HFF-Myc (cell line): ENCODE measurements at places on chromosomes 16 and 17.

GRCh38 chr17:19408346-19408710 is 2.7 kb upstream of the RNF112 start:
- no peak for DNase-seq

DNA sequence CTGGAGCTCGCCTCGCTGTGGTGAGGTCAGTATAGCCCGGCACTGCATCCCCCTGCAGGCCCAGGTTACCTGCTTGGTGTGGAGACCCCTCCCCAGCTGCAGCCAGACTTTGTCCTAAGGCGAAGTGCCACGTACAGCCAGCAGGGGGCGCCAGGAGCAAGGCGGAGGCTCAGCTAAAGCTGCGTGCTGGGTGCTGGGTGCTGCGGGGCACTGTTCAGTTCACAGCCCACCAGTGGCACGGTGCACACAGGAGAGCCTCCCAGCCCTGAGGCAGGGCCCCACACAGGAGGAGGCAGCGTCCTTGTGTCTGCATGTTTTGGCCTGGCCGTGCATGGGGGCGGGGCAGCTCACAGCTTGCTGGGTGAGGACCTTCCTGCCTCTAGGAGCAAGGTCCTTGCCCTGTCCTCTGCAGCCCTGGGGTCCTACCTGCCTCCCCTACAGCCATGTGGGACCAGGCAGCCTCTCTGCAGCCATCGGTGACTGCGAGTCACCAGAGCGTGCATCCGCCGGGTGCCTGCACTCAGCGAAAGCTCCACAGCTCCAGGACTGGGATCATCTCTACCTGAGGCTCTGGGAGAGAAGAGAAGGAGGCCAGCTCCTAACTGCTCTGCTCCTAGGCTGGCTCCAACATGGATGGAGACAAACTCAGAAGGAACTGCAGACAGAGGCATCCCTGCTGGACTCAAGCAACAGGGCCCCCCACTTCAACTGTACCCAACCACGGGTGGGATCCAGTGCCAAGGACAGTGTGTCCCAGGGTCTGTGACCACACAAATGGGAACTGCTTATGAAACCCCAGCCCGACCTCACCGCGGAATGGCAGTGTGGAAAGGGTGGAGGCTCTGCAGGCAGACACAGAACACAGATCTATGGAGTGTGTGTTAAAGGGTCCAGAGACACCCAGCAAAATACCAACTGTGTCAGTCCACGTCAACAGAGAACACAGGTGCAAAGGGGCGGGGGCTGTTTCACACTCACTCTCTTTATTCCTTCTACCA is 19.0 kb downstream of the SLC7A5 start:
- no peak for DNase-seq

- DNase-seq, result no peak
Measured at GRCh38 chr16:8585857-8586256, 4.5 kb downstream of the TMEM114 start.

DNA sequence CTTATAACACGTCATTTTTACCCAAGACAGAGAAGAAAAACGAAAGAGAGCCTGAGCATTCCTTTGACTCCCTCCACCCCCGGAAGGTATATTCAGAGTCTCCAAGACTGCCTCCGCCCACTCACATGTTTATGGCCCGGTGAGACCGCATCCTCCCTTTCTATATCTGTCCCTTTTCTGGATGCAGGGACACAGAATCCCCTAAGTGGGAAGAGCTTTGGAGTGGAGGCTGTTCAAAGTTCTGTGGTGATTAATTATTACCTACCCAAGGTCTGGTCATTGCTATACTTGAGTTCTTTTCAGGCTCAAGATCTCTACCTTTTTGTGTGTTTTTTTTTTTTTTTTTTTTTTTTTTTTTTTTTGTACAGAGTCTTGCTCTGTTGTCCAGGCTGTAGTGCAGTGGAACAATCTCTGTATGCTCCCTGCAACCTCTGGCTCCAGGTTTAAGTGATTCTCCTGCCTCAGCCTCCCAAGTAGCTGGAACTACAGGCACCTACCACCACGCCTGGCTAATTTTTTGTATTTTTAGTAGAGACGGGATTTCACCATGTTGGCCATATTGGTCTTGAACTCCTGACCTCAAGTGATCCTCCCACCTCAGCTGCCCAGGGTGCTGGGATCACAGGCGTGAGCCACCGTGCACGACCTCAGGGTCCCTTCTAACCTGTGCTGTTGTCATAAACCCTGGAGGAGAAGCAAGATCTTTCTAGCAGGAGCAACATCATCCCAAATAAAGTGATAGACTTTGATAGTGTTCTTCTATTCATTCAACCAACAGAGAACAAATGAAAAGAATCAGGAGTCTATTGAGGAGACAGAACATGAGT is 407.1 kb downstream of the WWOX start:
- DNase-seq, result no peak

DNA sequence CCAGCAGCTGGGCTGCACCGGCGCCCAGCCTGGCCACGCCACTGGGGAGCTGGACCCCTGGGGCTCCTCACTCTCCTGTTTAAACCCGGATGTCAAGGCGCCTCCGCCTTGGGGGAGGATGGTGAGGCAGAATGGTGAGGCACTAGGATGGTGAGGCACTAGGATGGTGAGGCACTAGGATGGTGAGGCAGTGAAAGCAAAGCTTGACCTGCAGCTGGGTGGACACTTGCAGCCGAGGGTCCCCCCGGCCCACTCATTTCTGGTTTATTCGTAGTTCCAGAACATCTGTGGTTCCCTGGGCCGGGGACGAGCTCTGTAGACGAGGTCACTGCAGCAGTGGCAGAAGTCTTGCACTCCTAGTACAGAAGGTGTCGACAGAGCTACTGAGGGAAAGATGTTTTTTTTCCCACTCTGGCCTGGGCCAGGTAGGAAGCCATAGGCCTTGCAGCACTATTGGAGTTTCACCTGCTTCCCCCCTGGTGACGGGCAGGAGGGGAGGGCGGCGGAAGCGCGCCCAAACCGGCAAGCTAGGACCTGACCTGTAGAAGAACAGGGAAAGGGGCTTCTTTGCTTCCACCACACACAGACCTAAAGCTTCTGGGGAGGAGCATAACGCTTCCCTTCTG is 1.1 kb upstream of the HNF1B start:
- DNase-seq, result no peak

DNA sequence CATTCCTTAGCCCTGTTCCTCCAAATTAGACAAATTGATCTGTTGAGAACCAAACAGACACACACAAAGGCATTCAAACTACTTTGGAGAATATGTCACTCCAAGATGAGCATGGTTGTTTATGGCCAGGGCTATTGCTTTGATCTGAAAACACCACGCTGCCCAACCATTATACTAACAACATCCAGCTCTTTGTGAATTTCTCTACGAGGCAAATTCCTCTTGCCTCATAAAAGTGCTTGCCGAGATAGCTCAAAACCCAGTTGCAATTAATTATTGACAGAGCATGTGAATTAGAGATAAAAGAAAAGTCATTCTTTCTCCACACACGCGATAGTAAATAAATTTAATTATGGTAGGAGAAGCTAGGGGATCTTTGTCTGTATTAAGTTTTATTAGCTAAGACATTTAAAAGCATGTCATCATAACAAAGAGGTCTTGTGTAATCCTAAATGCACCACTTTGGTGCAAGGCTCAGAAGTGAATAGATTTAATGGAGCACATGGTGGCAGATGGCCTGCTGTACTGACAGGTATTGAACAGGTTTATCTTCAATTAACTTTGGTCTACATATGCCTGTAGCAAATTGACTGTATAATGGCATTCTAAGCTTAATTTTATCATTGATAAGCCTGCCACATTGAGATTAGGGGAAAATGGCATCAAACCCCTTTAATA is 441.8 kb downstream of the HS3ST4 start:
- DNase-seq, result no peak

DNA sequence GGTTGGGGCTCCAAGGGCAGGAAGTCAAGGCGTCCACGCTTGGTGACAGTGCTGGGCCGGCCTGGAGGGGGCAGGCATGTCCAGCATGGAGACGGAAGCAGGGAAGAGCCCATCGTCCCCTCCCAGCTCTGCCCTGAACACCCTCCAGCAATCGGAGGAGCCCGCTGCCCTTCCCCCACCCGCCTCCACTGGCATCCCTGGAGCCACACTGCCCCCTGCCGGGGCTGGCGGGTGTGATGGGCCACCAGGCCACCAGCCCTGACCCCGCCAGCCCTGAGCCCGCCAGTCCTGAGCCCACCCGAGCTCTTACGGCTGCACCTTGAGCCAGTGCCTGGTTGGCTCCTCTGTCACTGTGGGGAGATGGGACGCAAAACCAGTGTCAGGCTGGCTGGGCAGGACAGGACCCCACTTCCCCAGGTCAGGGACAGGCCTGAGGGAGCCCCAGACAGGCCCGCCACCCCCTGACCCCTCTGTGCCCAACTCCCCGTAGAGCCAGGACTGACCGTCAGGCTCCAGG is 4.1 kb upstream of the CDH15 start:
- peak; percentile 26 for DNase-seq

- DNase-seq, result no peak
Measured at GRCh38 chr17:3907483-3908216, 8.6 kb downstream of the P2RX1 start.

GRCh38 chr17:38900978-38901656 is 24.3 kb upstream of the LASP1NB start:
- peak; percentile 75 for DNase-seq

GRCh38 chr16:57028086-57028485 is 38.7 kb downstream of the NLRC5 start:
- no peak for DNase-seq

DNA sequence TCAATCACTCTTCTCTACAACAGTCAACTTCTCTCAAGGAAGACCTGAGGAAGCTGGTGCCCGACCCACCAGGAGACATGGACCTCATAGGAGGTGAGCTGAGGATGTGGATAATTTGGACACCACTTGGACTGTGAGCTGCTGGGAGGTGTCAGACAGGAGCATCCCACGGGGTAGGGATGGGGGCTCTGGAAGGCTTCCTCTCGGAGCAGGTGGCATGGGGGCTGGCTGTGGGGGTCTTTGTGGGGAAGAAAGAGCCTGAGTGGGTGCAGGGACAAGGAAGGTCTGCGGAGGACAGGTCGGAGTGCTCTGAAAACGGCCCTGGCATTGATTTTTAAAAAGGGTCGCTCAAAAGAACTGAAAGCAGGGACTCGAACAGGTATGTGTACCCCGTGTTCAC is 64.0 kb downstream of the TBC1D16 start:
- no peak for DNase-seq

GRCh38 chr16:89909777-89910716 is 8.6 kb upstream of the MC1R start:
- DNase-seq, result no peak

DNA sequence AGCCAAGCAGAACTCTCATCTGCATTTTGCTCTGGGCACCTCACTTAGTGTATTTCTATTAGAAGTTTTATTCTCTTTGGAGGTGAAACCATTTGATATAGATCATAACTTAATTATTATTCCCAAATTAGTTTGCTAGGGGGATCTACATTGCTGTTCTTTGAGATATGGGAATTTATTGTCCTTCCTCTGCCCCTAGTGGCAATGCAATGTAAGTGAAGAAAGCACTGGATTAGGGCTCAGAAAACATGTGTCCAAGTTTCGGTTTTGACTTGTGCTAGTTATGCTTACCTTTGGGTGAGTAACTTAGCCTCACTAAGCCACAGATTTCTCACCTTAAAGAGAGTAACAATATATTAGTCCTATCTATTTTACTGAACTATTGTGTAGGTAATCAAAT is 2.9 kb downstream of the KRT39 start:
- DNase-seq, result no peak

DNA sequence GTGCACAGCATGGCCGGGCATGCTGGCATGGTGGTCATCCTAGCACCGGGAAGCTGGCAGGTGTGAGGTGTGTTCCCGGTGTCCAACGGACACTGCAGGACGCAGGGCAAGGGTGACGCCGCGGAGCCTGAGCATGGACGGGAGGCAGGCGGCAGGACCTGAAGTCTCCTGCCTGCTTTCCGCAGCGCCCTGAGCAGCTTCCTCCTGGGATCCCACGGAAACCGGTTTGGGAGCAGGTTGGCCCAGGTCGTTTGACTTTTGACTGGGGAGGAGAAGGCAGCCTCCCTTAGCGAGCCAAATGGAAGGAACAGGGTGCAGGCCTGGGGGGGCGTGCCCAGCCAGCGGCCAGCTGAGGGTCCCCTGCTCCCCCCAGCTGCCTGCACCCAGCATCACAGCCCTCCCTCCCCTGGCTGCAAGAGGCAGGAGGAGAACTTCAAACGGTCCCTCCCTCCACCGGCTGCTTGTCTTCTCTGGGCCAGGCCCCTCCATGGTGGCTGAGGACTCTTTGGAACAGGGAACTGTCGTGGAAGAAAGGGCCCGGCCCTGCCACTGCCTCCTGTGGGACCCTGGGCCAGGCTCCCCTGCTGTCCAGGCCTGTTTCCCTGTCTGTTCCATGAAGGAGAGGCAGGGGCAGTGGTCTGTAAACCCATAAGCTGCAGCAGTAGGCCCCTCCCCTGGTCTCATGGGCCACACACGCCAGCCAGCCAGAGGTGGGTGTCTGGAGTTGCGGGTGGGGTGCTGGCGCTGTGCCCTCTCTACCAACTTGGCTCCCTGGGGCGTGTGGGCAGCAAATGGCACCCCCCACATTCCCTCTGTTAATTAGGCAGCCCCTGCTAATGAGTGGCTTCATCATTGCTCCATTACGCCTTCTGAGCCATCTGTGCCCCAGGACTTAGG is 7.8 kb upstream of the ADGRG1 start:
- DNase-seq, result no peak

- DNase-seq, result no peak
Measured at GRCh38 chr17:48497103-48497502, 33.7 kb downstream of the HOXB1 start.

- DNase-seq, result no peak
Measured at GRCh38 chr16:81537721-81538561, 93.3 kb downstream of the CMIP start.

- peak; percentile 72 for DNase-seq
Measured at GRCh38 chr17:28908640-28909167, 5.8 kb upstream of the DHRS13 start.

- peak; percentile 65 for DNase-seq
Measured at GRCh38 chr16:56729735-56730662, at the start of gene NUP93. TSS of gene NUP93 (plus strand) at chr16:56730129. CDS start at chr16:56748248, 18,119 bp downstream.

DNA sequence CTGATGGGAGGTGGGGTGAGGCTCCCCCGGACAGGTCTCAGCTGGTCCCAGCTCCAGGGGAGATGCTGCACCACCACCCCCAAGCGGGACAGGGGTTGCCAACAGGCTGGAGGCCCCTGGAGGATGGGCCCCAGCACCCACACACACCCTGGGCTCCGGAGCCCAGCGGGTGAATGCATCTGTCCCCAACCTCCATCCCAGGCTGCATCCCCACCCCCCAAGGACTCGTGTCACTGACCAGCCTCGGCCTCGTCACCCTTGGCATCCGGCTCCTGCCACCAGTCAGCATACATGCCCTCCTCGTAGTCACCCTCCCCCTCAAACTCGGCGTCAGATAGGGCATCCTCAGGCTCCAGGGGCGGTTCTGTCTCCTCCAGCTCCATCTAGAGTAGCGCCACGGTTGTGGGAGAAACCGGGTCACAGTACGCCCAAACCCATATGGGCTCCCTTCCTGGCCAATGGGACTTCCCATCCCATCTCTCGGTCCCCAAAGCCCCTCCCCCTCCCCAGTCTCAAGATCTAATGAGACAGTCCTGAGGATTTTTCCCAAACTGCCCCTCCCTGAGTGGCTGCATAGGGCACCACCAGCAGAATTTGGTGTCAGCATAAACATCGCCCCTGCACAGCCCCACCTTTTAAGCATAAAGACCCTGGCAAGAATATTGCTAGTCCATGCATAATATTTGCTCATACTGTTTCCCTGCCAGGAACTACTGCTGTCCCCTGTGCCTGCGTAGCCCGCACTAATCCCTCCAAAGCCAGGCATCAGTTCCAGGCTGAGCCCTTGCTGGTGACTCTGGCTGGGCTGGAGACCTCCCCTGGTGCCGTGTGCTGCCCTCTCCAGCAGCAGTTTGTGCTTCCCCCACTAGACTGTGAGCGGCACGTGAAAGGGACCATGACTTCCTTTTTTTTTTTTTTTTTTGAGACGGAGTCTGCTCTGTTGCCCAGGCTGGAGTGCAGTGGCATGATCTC is 8.4 kb downstream of the P3H4 start:
- no peak for DNase-seq

GRCh38 chr17:80565343-80566053 is 20.9 kb downstream of the RPTOR start:
- no peak for DNase-seq
